ENCODE measurements at places on chromosomes 5 and 9. TPM values are rescaled to one million over a fixed set of nuclear protein-coding genes. Genes with fewer than 3 reads are reported as not detected.

Gene SPATA31E1
- total RNA-seq = 0.09 TPM

Gene PCDHGC4
- 4.0 TPM for total RNA-seq

Gene CCDC152
- 0.13 TPM for total RNA-seq

Gene LOX
- total RNA-seq = 0.79 TPM

Gene OLFM1
- 36.8 TPM for total RNA-seq

Gene GPSM1
- 22.1 TPM for total RNA-seq

Gene ANKRD33B
- total RNA-seq = 6.9 TPM

Gene C9orf50
- not detected for total RNA-seq

Gene KIF4B
- total RNA-seq = 0.07 TPM

DNA sequence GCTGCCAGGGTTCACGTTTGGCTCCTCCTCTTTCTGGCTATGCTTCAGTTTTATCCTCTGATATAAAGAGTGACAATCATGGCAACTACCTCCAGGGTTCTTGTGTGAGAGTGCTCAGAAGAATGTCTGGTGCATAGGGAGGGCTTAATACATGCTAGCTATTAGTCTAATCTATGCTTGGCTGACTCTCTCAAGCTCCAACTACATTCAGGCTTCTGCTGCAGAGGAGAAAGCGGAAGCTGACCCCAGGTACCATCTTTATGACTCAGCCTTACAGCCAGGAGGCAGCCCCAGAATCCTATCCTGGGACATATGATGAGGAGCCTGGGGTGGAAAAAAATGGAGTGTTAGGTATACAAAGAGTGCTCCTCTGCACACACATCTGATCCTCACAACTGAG lies 32.1 kb upstream of the RASGRF2 start:
- no peaks in the 10 kb centered on the region for H3K27me3 ChIP-seq
- H3K36me3 ChIP-seq = no peaks in the 10 kb centered on the region
- no peak overlapping the region for H3K4me3 ChIP-seq
- H3K4me1 ChIP-seq = 0 out of 2 replicates have a peak, but pooled peaks cover 2% of the 10 kb centered on the region
- no peak overlapping the region for H3K27ac ChIP-seq
- no peak for DNase-seq

DNA sequence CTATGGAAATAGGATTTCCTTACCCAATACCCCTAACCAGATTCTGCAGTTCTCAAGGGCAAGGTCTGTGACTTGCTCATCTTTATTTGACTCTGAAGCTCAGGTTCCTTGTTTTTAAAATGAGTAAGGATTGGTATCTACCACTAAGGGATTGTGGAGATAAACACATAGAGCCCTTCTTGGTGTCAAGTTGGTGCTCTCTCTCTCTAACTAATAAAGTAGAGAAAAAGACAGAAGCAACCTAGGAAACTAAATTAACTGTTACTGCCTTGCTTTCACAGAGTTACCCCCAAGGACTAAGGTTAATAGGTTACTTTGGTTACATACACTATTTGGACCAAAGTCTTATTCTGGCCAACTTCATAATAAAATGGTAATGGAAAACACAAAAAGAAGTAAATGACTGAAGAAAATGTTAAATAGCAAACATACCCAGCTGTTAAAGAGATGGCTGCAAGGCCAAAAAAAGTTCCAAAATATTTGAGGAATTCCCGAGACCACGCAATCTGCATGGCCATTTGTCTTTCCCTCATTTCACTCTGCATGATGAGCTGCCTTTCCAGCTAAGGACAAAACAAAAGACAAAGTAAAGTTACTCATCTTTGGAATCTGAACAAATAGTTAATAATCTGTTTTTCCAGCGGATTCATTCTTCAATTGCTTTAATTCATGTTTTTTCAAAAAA lies 21.8 kb upstream of the RLN1 start:
- no peaks in the 10 kb centered on the region for H3K36me3 ChIP-seq
- DNase-seq = no peak
- no peaks in the 10 kb centered on the region for H3K4me1 ChIP-seq

DNA sequence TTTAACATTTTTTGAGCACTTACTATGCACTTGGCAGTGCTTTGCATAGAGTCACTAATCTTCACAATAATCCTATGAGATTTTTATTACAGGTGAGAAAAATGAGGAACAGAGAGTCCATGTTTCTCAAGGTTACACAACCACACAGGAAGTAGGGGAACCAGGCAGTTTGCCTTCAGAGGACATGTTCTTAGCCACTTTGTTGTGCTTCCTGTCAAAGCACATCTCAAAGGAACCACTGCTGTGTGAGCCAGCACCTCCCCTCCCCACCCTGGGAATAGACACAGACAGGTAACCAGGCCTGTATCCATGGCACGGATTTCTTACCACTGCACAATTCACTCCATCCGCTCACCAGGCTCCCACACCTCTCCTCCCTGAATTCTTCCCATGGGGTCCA lies 6.3 kb upstream of the DNAJB5 start:
- no peak overlapping the region for H3K27ac ChIP-seq
- no peak overlapping the region for H3K4me3 ChIP-seq
- H3K36me3 ChIP-seq = no peaks in the 10 kb centered on the region

DNA sequence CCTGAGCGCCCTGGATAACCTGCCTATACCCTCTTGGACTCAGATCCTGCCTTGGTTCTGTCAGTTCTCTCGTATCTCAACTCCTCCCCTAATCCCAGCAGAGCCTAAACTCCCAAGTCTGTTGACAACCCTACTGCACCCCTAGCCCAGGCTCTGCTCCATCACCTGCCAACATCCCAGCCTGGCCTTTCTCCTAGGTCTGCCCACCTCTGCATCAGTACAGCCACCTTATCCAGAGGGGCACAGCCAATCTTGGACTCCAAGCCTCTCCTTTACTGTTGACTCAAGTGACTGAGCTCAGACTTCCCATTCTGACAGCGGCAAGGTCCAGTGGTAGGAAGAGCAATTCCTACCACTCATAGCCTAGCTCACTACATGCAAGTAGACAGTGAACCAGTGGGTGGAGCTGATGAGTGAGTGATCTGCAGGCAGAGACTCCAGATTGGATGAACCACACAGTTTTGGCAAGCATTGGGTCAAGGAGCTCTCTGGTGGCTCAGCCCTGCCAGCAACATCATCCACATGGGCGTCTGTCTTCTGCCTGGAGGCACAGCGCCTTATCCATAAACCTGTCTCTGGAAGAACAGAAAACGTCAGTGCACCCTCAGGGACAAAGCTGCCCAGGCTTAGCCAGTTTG lies 26.5 kb downstream of the TRMO start:
- no peaks in the 10 kb centered on the region for H3K4me1 ChIP-seq
- no peaks in the 10 kb centered on the region for H3K36me3 ChIP-seq
- H3K4me3 ChIP-seq = no peak overlapping the region
- H3K27ac ChIP-seq = no peak overlapping the region

DNA sequence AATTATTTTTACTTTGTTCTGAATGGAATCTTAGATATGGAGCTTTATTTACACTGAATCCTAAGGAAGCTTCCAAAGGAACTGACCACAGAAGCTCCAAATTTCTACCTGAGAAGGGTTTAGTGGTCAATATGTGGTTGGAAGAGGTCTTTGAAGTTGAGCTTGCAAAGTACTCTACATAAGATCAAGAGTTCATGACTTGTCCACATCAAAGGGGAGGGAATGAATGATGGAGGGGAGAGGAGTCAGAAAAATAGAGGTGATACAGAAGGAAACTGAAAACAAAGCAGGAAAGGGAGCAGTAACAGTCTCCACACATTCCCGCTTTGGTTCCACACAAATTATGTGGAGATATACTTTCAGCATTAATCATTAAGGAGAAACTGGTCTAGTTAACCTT lies 450.9 kb downstream of the HINT1 start:
- DNase-seq = no peak
- no peaks in the 10 kb centered on the region for H3K27me3 ChIP-seq
- H3K4me1 ChIP-seq = no peaks in the 10 kb centered on the region
- no peak overlapping the region for H3K27ac ChIP-seq

DNA sequence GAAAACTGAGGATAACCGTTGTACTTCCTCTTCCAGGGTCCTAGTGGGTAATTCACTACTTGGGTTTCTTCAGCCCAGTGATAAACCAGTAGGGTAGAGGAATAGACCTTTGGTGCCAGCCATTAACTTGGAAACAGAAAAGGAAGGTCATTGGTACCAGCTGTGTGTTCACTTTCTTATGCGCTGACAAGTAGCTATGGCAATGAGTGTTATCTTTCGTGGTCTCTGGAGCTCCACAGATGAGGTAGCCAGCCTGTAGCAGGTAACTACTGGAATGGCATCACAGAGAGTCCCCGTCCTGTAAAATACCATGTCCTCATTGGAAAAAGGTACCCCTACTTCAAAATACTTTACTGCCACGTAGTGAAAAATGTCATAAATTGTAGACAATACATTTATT lies 2.3 kb downstream of the UHRF2 start:
- no peak overlapping the region for H3K27ac ChIP-seq
- peak overlapping the region; percentile 86 for H3K4me3 ChIP-seq
- H3K27me3 ChIP-seq = no peaks in the 10 kb centered on the region
- H3K4me1 ChIP-seq = no peaks in the 10 kb centered on the region

DNA sequence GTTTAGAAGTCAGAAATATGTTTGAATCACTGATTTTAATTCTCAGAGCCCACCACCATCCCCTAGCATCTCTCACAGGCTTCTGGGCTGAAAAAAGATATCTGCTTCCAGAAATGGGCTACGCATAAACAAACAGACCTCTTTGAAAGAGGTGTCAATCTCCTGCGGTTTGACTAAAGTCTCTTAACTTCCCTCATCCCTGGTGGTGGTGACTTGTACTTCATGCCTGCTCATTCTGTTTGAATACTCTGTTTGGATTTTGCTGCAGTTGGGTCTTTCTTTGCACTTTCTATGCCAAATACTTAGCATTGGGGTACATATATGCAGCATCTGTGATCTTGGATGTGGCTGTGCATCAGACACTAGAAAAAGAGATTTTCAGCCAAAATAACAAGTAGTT lies 157.2 kb upstream of the ATP10B start:
- no peaks in the 10 kb centered on the region for H3K4me1 ChIP-seq
- no peaks in the 10 kb centered on the region for H3K36me3 ChIP-seq
- DNase-seq = no peak
- H3K27ac ChIP-seq = no peak overlapping the region

DNA sequence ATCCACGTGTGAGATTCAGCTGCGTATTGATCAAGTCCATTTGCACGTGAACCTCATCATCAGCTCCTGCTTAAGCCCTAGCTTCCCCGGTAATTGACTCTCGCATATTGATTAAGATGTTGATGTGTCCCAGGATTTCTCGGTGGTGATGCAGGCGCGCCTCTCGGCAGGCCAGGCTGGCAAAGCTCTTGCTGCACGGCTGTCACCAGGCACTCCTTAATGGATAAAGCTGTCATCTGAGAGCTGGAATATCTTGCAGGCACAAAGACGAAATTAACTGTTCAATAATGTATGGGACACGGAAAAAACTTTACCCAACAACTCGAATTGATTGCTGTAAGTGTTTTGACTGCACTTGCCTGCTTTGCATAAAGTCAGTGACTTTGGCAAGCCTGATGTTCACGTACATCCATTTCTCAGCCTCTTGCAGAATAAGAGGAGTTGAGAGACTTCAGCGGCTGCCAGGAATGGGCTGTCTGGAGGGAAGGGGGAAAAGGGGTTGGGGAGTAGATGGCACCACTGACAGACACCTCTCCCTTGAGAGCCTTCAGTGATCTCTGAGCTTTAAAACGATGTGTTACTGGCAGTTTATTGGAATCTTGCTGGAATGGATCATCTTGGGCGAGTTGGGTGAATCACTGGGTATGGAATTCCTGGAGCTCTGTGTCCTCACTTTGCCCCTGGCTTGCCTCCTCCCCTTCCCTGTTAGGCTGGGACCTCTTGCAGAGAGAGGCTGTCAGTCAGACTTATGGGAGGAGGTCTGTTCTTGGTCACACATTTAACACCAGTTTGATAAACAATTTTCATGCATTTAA lies 650.3 kb downstream of the CCDC171 start:
- DNase-seq = no peak
- peaks cover 5% of the 10 kb centered on the region for H3K36me3 ChIP-seq
- H3K4me3 ChIP-seq = no peak overlapping the region
- no peaks in the 10 kb centered on the region for H3K27me3 ChIP-seq
- no peak overlapping the region for H3K27ac ChIP-seq
- no peaks in the 10 kb centered on the region for H3K4me1 ChIP-seq

- H3K4me1 ChIP-seq = no peaks in the 10 kb centered on the region
- H3K27ac ChIP-seq = no peak overlapping the region
- H3K36me3 ChIP-seq = no peaks in the 10 kb centered on the region
- no peak overlapping the region for H3K4me3 ChIP-seq
- no peak for DNase-seq
- no peaks in the 10 kb centered on the region for H3K27me3 ChIP-seq
Measured at GRCh38 chr9:95801797-95802196, 73.7 kb upstream of the ERCC6L2 start.

DNA sequence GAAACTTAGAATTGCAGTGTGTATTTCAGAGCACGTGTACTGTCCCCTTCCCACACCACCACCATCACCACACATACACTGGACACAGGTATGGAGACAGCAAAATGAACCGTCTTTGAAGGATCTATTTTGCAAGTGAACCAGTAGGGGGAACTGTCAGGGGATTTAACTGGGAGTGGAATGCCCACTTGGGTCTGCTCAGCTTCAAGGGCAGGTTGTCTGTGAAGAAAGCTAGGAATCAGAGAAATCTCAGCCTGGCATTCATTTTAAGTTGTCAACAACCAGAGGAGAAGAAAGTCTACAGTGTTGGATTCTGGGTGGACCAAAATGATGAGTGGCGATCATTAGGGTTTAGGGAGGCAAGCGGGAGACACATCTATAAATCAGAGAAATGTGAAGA lies 147.0 kb downstream of the DCP2 start:
- H3K4me3 ChIP-seq = no peak overlapping the region
- peaks cover 5% of the 10 kb centered on the region for H3K4me1 ChIP-seq
- peaks cover 7% of the 10 kb centered on the region for H3K36me3 ChIP-seq

GRCh38 chr5:131268758-131269370 lies 5.0 kb downstream of the CDC42SE2 start:
- no peaks in the 10 kb centered on the region for H3K27me3 ChIP-seq
- no peak overlapping the region for H3K4me3 ChIP-seq
- H3K4me1 ChIP-seq = no peaks in the 10 kb centered on the region
- no peak for DNase-seq
- no peak overlapping the region for H3K27ac ChIP-seq
- H3K36me3 ChIP-seq = peaks cover 2% of the 10 kb centered on the region

DNA sequence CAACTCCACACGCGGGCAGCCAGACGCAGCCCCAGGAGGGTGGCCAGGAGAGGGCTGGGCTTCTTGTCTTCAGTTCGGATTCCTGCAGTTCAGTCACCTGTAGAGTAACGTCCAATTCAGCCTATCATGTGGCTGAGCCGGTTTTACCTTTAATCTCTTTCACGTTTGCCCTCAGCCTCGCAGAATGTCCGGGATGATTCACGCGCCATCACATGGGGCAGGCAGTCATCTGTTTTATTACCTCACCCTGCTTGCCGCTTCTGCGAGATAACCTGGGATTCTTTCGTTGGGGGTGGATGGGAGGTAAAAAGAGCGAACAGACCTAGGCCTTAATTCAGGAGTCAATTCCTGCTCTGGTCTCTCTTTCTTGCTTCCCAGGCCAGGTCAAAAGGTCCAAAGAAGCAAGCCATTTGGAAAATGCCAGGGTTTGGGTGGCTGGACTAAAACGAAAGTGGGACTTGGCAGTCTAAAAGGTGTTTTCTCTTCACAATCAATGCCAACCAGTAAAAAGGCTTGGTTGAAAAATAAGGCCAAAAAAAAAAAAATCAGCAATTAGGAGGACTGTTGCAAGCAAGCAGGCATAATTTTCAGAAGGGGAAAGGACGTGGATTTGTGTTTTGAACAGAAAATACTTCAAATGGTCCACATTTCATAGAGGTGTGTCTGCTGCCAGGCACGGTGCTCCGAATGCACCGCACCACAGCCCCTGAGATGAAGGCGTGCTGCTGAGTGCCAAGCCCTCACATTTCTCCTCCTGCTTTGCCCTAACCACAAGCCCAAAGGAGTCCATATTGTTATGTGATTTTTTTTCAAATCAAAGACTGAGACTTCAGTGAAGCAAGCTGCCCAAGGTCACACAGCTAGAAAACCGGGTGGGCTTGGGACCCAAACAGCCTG lies 2.8 kb upstream of the WWC1 start:
- no peaks in the 10 kb centered on the region for H3K36me3 ChIP-seq
- H3K4me3 ChIP-seq = no peak overlapping the region
- H3K4me1 ChIP-seq = no peaks in the 10 kb centered on the region
- no peaks in the 10 kb centered on the region for H3K27me3 ChIP-seq
- no peak for DNase-seq
